Panc1 (cell line): ENCODE measurements at places on chromosomes 1 and 21. TPM values are rescaled to one million over a fixed set of nuclear protein-coding genes. Genes with fewer than 3 reads are reported as not detected.

The GJA8 gene
- not detected for total RNA-seq

The FAM163A gene
- not detected for total RNA-seq

The SYNJ1 gene
- total RNA-seq = 10.5 TPM

The AK4 gene
- total RNA-seq = 26.8 TPM
